Activated CD4-positive, alpha-beta memory T cell treated with anti-CD3 and anti-CD28 coated beads, Interleukin-2, amount 10 ng/mL, durations not matched to agents 7 days and 5 days (primary cell): ENCODE measurements at places on chromosomes 16 and 17.

GRCh38 chr16:649631-650030, 466 bp downstream of the WDR90 start:
- peak; percentile 26 for DNase-seq

- no peak for DNase-seq
These were observed 151.1 kb downstream of the FTO start for GRCh38 chr16:53855056-53855455.

GRCh38 chr16:68246121-68246520, 948 bp downstream of the PLA2G15 start:
- DNase-seq: no peak

DNA sequence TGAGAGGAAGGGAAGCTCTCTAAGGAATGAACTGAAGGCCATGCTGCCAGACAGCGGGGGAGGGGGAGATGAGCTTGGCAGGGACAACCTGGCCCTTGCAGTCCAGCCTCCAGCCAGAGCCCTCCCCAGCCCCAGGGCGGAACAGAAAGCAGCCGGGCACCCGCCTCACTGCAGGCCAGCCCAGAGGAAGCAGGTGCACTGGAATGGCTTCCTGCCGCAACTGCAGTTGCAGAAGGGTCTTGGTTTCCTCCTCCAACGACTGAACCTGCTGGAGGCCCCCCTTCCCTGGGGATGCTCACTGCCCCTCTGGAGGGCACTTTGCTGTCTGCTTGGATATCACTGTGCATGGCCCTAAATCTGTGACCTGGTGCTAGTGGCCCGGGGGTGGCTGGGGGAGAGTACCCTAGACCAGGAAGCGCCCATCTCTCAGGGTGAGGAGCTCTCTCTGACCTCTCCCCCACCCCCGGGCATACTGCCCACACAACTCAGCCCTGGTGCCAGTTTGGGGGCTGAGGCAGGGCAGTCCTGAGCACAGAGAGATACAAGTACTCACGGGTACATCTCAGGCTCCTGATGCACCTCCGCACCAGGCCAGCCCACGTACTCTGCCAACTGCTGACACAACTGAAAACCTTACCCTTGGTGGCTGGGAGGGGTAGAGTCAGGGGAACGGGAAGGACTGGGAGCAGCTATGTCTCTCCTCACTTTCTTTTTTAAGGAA, 41.1 kb downstream of the MYO18A start:
- DNase-seq: peak; percentile 57

- peak; percentile 86 for DNase-seq
These were observed at the start of the genes CNTD1 and COA3 for GRCh38 chr17:42798383-42799380. TSS of gene CNTD1 (plus strand) at chr17:42798861. CDS start at chr17:42799068, 207 bp downstream. TSS of gene COA3 (minus strand) at chr17:42798704. CDS start at chr17:42798681, 23 bp downstream.

DNA sequence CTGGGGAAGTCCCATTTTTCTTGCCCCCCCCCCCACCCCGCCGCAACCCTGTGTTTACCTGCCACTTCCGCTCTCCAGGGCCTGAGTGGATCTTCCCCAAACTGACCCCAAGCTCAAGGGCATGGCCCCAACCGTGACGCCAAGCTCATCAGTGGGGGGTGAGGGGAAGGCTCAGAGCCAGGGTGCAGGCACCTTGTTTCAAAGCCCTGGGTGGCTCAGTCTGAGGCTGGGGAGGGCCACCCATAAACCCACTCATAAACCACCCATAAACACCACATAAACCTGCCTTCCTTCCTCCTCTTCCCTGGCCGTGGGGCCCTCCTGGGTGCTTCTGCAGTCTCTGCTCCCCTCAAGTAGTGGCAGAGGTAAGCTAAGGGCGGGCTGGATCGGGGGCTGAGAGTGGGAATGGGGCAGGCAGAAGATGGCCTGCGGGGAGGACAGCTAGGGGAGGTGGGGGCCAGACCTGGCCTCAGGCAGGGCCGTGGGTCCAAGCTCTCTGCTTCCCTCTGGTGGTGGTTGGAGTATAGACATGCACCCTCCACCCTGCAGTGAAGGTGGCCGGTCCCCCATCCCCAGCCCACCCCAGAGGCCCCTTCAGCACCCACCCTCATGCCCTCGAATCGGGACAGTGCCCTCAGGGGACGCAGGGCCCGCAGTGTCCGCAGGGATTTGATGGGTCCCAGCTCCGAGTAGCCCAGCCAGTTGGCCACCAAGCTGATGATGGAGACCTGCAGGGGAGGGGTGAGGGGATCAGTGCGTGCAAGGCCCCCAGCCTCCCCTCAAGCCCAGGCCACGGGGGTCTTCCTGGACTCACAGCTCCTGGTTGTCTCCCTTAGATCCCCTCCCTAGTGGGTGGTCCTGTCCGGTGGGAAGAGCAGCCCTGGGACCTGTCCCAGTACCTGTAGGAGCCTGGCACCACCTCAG, 14.6 kb upstream of the CD79B start:
- DNase-seq: peak; percentile 67

GRCh38 chr17:60506312-60506711, 19.7 kb downstream of the APPBP2 start:
- no peak for DNase-seq

DNA sequence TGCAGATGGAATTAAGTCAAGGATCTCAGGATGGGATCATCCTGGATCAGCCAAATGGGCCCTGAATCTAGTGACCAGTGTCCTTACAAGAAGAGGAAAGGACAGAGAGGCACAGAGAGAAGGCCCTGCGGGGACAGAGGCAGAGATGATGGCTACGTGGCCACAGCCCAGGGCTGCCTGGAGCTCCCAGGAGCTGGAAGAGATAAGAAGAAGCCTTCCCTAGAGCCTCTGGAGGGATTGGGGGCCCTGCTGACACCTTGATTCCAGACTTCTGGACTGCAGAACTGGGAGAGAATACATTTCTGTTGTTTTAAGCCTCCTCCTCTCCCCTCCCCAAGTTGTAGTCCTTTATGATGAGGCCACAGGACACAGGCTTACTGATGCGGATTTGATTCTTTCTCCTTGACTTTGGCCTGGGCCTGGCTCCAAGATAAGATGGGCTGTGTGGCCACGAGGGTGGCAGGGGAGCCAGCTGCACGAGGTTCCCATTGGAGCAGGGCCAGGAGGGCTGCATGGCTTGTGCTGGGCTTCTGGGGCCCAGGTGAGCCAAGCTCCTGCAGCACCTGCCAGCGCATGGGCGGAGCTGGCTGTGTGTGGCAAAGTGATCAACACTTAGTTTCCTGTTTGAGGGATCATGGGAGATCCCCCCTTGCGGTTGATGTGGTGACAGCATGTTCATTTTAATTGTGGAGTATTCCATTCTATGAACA, 146.1 kb downstream of the IRF8 start:
- peak; percentile 20 for DNase-seq
